ENCODE measurements at places on chromosomes 3 and 15.

GRCh38 chr3:21944251-21944650, 193.2 kb upstream of the ZNF385D start:
- no peak for DNase-seq

DNA sequence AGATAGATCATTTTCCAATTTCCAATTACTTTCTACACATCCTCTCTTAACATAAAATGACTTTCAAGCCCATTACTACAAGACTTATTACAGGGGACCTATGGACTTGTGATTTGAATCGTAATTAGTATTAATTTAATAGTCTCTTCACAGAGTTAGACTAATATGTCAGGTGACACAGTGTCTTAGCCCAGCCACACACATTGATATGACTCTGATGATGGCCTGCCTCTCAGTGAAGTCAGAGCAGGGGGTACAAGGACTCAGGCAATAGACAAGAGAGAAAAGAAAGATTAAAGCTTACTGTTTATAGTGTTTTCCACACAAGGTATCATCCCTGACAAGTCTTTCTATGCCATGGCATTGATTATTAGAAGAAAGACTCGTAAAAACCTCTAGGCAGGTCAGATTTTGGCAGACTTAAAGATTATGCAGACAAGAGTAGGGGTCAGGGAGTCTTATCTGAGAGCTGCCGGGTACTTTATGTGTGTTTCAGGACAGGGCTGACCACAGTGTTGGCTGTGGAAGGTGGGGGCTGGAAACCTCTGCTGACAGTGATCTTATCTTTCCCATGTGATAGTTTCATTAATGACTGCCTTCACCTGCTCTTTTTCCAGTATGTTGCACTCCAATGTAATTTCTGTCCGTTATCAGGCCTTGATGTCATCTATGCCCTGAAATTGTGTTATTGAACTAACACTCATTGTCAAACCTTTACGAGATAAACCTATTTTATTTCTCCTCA, 50.1 kb downstream of the B3GALNT1 start:
- DNase-seq, result no peak

DNA sequence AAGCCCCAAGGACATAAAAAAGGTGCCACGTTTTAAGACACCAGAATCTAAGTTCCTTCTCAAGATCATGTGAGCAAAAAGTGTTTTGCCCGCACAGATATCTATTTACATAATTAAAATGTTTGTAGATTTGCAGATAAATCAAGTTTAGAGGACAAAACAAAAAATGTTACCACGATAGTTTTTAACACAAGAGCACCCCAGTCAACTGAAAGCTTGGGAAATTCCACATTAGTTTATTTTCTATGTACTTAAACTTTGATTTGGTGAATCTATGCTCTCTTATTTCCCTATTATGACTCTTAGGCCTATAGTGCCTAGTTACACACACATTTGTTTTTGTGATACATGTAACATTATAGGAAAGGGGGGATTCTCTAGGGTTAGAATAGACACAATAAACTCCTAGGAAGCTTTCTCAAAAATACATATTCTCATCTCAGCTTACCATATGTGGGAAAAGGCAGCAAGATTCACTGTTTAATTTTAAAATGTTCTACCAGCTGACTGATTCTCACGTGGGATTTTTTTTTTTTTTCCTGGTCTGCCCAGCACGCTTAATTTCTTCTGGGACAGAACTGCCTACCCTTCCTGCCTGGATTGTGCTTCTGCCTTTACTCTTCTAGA, 8.4 kb upstream of the LEKR1 start:
- DNase-seq, result no peak

DNA sequence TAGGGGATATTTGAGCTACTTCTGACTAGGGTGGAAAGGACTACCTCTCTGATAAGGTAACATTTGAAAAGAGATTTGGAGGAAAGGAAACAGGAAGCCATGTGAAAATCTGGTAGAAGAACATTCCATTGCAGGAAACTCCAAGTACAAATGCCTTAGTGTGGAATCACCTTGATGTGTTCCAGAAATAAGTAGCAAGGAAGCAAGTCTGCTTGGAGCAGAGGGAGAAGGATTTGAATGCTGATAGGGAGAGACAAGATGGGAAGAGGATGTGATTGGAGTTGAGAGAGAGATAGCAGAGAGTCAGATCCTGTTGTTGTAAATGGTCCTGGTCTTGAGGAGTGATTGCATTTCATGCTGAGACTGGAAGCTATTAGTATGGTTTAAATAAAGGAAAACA, 335.1 kb upstream of the DCBLD2 start:
- no peak for DNase-seq

DNA sequence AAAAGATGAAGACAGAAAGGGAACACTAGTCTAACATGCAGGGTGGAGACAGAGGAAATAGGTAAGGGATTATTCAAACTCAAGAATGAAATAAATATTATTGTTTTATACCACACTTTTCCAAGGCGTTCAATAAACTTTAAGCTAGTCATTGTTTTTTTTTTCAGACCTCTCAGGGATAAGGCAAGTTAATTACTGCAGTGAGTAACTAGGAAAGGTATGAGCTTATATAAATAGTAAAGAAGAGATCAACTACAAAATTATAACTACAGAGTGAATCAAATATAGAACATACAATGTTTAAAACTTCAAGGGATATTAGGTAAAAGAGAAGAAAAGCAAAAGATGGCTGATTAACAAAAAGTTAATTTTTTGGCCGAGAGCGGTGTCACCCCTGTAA, 31.5 kb upstream of the XXYLT1 start:
- DNase-seq, result no peak

DNA sequence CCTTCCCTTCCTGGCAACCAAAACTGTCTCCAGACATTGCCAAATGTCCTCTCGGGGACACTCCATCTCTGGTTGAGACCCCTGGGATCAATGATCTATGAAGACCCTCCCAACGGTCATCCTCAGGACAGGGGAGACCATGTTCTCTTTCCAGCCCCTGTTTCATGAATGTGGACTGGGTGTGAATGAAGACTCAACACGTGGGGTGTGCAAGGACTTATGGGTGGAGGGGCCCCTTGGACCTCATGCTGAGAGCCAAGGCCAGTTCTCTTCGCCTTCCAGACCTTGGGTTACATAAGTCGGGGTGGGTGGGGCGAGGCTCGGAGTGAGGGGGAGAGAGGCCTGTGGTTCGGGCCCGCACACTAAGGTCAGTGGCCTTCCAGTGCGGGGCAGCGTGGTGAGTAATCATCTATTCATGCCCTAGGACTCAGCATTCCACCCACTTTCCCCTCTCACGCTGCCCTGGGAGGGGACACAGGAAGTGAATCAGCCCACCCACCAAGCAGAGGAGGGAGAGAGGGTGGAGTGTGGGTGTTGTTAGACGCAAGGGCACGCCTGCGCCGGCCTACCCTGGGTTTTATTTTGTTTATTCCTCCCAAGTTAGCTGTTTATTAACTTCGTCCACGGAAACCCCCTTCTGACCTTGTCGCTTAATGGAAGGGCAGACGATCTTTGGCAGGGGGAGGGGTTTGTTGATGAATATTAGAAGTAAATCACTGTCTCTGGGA, 6.7 kb downstream of the PAQR5 start:
- DNase-seq, result peak; percentile 91

- no peak for DNase-seq
Measured at GRCh38 chr15:71131601-71132362, 16.5 kb downstream of the THSD4 start.

DNA sequence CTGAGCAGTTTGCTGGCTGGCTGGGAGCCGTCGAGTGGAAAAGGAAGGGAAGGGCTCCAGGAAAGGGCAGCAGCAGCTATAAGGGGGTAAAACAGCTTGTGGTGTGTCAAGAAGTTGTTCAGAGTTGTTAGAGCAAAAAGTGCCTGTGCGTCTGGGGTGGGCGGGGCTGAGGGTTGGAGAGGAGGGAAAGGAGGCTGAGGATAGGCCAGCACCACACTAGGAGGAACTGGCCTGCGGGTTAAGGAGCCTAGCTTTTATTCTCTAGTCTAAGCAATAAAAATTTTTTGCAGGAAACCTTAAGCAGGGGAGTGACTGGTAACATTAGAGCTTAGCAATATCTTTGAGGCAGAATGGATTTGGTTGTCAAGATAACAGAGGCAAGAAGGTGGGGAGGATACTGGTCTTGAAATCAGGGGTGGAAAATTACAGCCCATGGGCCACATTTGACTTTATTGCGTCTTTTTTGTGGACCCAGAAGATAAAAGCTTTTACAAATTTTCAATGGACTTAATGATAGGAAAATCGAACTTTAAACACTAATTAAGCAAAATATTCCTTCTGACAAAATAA, 134.5 kb upstream of the AADACL2 start:
- no peak for DNase-seq

- no peak for DNase-seq
Measured at GRCh38 chr15:68292157-68292781, 14.7 kb downstream of the FEM1B start.

GRCh38 chr15:95557226-95558046, 773.1 kb upstream of the NR2F2 start:
- DNase-seq, result peak; percentile 86

DNA sequence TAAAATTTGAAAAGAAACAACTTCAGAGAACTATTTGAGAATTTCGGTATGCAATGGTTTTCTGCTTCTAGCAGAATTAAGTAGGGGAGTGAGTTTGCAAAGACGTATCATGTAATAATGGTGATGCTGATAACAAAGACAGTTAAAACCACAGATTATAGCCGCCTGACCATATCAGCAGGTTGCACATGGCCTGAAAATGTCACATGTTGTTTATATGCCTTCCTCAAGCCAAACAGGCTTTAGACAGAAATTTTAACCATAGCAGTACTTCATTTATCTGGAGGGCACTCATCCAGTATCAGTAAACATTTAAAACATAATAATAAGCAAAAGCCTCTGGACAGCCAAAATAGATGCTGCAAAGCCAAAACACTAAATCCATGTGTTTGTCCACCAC, 131.7 kb downstream of the RYR3 start:
- DNase-seq, result no peak

- no peak for DNase-seq
Measured at GRCh38 chr3:98560911-98561310, 29.1 kb downstream of the GPR15 start.

DNA sequence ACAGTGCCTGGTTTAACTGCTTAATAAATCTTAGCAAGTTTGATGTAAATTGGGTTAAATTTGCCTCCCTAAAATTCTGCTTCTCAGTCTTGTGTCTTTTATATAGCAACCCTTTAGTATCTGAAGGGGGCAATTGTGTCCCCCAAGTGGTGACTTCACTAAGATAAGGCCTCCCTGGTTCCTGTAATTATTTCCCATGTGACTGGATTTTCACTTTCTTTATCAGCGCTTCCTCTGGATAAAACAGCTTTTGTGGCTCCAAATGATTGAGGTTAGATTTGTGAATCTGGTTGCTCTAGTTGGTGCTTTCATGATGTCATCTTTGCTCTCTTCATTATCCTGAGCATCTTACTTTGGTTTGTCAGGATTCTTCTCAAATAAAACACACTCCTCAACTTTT, 334.3 kb upstream of the CTDSPL start:
- DNase-seq, result no peak

DNA sequence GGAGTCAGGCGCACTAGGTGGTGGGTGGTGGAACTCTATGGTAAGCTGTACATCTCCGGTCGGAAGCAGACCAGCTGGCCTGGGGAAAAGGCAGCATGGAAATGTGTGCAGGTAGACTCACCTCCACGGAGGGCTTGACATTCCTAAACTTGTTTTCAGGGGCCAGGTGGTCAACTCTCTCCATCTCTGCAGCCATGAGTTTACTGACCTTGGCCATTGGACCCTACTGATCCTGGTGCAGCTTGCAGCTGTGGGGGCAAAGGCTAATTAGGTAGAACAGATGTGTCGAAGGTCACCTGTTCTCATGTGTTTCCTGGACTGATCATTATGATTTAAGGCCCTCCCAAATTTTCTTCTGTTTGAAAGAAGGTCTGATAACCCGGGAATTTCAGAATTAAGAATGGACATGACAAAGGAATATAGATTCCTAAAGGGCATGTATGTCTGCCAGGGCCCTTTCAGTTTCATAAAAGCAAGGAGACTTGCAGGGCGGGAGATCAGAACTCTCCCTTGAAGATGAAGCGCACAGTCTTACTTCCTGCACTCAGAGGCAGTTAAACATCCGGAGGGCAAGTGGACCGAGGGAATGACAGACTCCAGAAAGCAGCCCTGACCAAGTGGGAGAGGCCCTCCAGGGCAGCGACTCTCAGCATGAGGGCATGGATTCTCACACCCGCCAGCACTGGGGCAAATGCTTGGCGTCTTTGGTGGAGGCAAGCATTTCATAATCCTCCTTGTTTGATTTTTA, 56.1 kb upstream of the CMTM7 start:
- no peak for DNase-seq

GRCh38 chr3:129218742-129219141, 30.7 kb upstream of the COPG1 start:
- no peak for DNase-seq

DNA sequence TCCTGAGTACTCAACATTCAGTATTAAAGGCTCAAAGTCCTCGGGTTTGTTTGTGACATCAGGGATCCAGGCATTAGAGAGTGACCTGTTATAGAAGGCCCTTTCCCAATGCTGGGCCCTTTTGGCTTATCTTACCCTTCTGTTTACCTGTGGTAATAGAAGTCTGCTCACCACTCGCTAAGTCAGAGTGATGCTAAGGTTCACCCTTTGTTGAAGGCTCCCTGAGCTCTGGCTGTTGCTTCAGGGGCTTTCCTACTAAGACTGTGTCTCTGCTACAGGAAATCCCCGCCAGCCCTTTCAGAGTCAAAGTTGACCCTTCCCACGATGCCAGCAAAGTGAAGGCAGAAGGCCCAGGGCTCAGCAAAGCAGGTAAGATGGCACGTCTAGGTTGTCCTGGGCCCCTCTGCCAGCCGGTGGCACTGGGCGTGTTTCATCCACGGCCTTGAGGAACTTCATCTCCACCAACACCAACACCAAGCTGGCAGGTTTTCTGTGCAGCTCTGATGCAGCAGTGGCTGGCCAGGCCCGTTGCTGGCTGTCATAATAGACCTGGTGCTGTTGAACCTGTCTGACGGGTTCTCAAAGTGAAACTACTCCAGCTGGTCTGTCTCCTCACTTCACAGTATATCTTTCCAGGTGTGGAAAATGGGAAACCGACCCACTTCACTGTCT, 99.1 kb downstream of the DNASE1L3 start:
- DNase-seq, result no peak

DNA sequence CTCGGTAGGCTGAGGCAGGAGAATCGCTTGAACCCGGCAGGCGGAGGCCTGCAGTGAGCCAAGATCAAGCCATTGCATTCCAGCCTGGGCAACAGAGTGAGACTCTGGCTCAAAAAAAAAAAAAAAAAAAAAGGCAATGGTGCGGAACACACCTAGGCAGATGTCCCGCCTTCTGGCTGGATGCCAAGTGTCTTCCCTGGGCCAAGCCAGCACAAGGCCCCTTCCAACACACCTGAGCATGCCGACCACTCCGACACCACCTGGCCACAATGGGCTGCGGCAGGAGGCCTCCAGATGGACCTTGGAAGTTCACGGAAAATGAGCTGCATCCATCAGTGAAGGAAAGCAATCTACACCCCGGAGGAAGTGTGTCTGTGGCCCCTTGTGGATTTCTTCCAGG, 19.0 kb downstream of the NUP210 start:
- DNase-seq, result no peak

- peak; percentile 23 for DNase-seq
Measured at GRCh38 chr3:140953028-140953960, 11.7 kb downstream of the SLC25A36 start.

All from RCC 7860 (cell line).